ENCODE measurements at places on chromosomes 7 and 10. TPM values are rescaled to one million over a fixed set of nuclear protein-coding genes. Genes with fewer than 3 reads are reported as not detected.

GRCh38 chr10:105981679-105982078 lies 1182.8 kb downstream of the SORCS1 start:
- no peak for DNase-seq

GRCh38 chr10:121698902-121699301 lies 100.7 kb upstream of the FGFR2 start:
- DNase-seq = no peak

- no peak for DNase-seq
These were observed 46.6 kb upstream of the A1CF start for GRCh38 chr10:50931948-50932431.

GRCh38 chr7:92671505-92672169 lies 81.4 kb upstream of the FAM133B start:
- no peak for DNase-seq

UTF1 gene
- total RNA-seq = not detected
